ENCODE measurements at places on chromosomes 3 and 15.

DNA sequence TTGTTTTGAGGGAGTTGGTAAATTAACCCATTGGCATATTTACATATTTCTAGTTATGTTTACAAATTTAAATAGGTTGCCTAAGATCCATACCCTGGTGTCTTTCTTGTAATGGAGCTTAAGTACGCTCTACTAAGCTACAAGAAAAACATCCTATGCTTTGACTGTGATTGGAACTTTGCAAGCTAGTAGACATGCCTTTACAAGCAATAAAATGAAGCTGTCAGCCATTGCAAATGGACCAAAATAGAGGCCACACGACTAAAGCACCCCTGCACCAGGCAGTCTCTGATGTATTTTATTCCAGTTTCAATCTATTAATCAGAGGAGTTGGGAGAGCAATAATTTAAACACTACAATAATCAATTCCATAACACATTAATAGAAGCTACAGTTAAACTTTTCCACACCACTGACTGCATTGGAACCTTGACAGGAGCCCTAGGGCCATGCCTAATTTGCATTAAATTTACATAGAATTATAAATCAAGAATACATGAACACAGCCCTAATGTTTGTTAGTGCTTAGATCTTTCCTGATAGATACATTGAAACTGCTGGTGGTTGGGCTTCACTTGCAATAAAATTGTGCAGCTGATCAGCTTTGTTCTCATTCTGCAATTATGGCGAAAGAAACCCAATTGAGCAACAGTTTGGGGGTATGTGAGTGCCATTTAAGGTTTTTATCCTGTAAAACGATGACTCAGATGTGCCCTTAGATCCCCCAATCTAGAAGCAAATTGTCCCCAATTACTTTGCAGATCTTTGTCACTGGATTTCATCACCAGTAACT, 360.1 kb downstream of the LSAMP start:
- DNase-seq, result no peak

DNA sequence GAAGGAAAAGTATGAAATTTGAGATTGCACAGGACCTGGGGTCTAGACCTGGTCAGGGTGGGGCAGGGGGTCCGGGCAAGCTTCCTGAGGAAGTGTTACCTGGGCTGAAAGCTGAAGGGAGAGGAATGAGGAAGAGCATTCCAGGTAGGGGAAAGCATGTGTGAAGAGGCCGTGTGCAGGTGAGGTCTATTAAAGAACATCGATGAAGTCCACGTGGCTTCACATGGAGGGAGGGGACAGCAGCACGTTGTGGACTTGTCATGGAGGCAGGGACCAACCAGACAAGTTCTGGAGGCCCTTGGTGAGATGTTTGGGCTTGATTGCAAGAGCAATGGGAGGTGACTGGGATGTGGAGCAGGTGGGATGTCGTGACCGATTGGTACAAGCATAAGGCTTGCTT, 47.1 kb downstream of the IDH2 start:
- DNase-seq, result no peak

DNA sequence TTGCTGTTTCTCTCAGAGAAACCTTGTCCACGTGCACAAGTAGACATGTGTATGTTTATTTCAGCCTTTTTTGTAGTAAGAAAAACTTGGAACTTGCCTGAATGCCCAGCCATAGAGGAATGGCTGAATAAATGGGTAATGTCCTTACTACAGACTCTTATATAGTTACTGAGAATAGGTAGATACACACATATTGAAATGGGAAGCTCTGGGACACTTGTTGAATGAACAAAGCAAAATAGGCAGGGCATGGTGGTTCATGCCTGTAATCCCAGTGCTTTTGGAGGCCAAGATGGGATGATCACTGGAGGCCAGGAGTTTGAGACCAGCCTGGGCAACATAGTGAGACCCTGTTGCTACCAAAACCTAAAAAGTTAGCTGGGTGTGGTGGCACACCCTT, 1.7 kb downstream of the UNC45A start:
- DNase-seq, result no peak

DNA sequence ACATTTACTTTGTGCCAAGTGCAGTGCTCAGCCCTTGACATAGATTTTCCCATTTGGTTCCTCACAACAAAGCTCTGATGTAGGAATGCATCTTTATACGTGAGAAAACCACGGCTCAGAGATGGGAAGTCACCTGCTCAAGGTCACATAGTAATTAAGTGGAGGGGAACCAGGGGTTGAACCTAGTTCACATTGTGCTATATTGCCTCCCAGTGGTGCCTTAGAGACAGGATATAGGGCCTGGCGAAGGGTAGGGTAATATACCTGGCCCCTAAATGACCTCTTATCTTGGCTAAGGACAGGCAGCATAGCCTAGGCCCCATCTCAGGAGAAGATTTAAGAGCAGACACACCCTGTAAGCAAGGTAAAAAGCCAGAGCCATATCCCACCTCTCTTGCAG, 71.5 kb downstream of the FOXP1 start:
- no peak for DNase-seq
